AG10803 (cell line): ENCODE measurements at places on chromosomes 4 and X.
A peak's percentile ranks its signal among the peaks of the same experiment; 100 is the strongest.

GRCh38 chr4:114136069-114136468, 156.6 kb upstream of the ARSJ start:
- peak; percentile 24 for DNase-seq

DNA sequence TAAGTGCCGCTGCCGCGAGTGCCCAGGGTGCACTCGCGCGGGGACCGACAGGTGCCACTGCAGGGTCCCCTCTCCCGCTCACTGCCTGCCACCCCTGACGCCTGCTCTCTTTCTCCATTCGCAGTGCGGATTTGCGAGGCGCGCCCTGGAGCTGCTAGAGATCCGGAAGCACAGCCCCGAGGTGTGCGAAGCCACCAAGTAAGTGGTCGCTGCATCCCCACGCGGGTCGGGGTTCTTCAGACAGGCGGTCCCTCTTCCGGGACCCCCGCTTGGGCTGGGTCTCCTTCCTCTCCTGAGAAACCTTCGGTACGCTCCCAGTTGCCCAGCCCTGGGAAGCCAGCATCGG, 547 bp downstream of the GUCY1A1 start:
- DNase-seq = peak; percentile 1

GRCh38 chr4:84673475-84674240, 90.7 kb downstream of the CDS1 start:
- peak; percentile 82 for DNase-seq

GRCh38 chrX:13476384-13476783, 93.0 kb upstream of the EGFL6 start:
- DNase-seq = no peak

DNA sequence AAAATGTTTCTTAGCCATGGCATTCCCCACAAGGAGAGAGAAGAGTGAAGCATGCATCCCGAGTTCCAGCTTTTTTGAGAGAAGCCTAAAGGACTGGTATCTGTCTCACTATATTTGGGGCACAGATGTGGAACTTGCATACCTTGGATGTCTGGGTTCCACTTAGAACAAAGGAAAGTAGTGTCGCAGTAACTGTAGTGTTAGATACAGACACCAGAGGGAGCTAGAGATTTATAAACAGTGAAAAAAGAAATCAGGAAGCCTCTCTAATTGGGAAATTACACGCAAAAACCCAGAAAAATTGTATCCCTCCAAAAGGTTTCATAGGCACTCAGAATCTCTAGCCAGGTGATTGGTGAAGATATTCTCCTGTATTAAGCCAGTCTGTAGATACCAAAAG, 34.4 kb downstream of the AGTR2 start:
- DNase-seq = peak; percentile 5

GRCh38 chr4:124143632-124144031, 568.9 kb downstream of the ANKRD50 start:
- no peak for DNase-seq

- DNase-seq = no peak
These were observed 313.4 kb upstream of the SLC7A11 start for GRCh38 chr4:138555584-138555983.

GRCh38 chrX:32839781-32840180, 371.6 kb downstream of the DMD start:
- DNase-seq = no peak

- peak; percentile 86 for DNase-seq
These were observed 399.9 kb downstream of the GPM6A start for GRCh38 chr4:175412161-175412560.

DNA sequence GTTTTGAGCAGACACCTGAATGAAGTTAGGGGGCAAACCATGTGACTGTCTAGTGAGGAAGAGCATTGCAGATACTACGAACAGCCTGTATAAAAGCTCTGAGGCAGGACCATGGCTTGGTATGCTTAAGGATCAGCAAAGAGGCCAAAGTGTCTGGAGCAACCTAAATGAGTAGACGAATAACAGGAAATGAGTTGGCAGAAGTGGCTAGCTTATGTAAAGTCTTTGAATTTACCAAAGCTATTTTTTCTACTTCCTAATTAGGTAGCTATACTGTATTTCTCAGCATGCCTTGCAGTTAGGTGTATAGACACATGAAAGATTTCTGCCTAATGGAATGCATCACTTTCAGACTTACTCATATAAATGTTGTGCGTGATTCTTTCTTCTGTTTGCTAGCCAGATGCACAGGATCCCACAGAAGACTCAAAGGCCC, 9.3 kb upstream of the GPRIN3 start:
- DNase-seq = peak; percentile 60

GRCh38 chrX:113470166-113470565, 629.5 kb upstream of the AMOT start:
- no peak for DNase-seq

- no peak for DNase-seq
These were observed 735.4 kb downstream of the FSTL5 start for GRCh38 chr4:161428180-161428965.

- no peak for DNase-seq
These were observed 223.3 kb downstream of the COL25A1 start for GRCh38 chr4:109079201-109079600.

DNA sequence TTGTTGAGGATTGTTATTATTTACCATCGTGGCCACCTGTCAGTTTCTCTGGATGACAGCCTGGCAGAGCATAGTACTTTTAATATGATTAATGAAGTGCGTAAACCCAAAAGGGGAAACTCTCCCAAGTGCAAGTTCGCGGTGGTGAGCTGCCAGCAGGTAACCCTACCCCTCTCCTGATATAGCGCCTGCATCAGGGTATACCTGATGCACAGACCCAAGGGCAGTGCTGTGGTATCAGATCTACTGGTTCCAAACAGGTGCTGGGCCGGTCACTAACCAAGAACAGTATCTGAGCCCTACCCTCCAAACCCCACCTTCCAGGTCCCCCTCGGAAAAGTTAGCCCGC, 1.6 kb downstream of the RNF150 start:
- DNase-seq = no peak

GRCh38 chr4:94944726-94945125, 187.0 kb downstream of the BMPR1B start:
- no peak for DNase-seq

- DNase-seq = peak; percentile 37
These were observed 5.1 kb downstream of the AFF1 start for GRCh38 chr4:86939729-86940575.

DNA sequence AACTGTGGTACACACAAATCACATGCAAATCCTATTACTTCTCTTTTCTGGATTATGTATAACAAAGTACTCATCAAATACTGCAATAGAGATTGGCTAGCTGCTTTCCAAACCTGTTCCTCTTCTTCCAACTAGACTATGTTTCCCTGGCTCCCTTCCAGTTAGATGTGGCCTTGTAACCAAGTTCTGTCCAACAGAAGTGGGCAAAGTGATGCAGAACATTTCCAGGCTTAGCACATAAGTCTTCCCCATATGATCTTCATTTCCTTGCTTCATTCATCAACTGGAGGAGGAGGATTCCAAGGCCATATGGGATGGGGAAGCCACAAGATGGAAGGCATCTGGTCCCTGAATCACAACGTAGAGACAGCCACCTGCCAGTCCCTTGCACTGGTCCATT, 8.0 kb downstream of the SLC9A7 start:
- peak; percentile 71 for DNase-seq

DNA sequence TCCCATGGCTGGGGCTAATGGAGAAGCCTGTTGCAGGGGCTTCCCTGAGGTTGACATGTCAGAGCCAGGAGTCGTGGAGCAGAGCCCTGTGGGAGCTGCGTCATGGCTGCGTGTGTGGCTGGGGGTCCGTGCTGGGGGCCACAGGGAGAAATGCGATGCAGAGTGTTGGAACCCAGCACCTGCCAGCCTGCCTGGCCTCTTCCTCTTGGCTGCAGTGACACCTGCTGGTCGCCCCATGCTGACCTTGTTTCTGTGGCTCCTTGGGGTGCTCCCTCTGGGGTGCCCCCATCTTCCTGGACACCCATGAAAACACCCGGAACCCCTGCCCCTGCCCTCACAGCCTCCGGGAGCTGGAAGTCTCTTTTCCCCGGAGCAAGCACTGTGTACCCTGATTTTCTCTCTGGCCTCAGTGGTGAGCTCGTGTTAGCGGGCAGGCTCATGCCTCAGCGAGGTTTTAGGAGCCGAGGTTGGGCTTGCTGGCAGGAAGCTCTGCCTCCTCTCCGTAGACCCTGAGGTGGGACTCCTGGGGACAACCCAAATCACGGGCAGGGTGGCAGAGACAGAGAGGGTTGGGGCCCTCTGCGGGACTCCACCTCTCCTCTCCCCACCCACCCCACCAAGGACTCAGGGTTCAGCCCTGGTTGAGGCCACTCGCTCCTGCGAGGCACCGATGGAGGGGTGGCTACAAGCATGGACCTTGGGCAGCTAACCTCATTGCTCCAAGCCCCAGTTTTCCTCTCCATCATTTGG, 103.7 kb downstream of the SORCS2 start:
- DNase-seq = peak; percentile 36

DNA sequence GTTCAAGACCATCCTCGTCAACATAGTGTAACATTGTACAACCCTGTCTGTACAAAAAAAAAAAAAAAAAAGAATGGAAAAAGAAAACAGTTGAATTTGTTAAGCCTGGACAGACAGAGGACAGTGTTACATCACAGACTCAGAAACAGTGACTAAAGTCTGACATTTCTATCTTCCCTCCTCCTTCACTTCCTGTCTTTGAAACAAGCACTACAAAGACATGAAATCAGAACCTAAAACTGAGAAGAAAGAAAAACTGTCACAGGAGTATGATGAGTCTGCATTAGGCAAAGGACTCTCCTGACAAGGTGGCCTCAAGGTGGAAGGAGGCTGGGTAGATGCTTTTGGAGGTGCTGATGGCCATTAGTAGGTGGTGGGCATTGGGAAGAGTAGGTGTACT, 126.7 kb downstream of the RBM47 start:
- peak; percentile 14 for DNase-seq

- DNase-seq = peak; percentile 46
These were observed 54.7 kb downstream of the FAM193A start for GRCh38 chr4:2591189-2591588.

GRCh38 chr4:76515975-76516843, 81.2 kb downstream of the SHROOM3 start:
- peak; percentile 13 for DNase-seq

DNA sequence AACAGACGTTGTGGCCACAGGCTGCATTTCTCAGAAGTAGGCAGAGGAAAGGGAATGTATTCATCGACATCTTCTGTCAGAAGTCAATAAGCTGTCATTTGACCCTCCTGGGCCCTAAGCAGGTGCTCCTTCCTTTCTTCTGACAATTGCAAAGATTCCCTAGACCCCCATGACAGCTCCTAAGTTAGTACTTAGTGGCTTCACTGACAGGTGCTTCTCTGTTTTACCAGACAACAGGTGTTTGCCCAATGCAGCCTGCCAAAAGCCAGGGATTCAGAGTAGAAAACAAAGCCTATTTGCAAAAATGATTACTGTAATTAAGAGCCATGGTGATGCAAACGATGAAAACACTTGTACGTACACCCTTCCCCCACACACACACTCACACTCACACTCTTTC, 7.5 kb upstream of the FGF5 start:
- DNase-seq = no peak

GRCh38 chr4:105923497-105924238, 28.4 kb downstream of the NPNT start:
- no peak for DNase-seq

- DNase-seq = peak; percentile 92
These were observed 777 bp upstream of the EOLA2 start for GRCh38 chrX:149938881-149939654.

DNA sequence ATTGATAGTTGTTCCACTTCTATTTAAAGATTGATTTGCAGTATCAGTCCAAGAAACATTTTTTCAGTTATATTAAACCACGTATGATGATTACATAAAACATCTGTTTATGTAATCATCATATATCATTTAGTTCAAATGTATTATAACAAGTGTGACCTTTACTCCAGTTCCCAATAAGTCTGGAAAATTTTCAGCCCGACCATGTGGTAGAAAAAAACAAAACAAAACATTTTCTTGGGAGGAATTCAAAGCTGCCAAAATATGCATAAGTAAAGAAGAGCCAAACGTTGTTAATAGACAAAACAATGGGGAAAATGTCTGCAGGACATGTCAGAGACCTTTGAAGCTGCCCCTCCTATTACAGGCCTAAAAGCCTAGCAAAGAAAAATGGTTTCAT, 709.1 kb downstream of the FAT4 start:
- DNase-seq = peak; percentile 79

- DNase-seq = no peak
These were observed 155.9 kb downstream of the ARHGAP6 start for GRCh38 chrX:11509786-11510185.

- no peak for DNase-seq
These were observed 2.7 kb downstream of the GJB1 start for GRCh38 chrX:71225676-71226075.

- no peak for DNase-seq
These were observed 98.7 kb upstream of the CBLL2 start for GRCh38 chrX:22173966-22174365.

DNA sequence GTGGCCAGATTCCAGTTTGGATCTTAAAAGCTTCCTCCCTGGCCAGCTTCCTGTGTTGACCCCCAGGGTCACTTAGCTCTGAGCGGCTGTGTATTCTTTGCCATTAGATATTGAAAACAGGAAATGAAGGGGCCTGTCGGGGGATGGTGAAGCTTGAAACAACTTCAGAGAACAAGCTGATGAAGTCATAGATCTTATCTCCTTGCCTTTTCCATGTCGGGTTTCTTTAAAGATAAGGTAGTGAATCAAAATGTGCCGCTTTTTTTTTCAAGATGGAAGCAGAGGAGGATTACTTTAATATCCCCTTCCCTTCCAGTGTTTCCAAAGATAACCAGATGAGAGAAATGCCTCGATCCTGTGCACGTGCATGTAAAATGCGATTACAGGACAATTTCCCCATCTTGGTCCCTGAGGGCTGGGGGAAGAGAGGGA, 508.5 kb downstream of the MID1IP1 start:
- no peak for DNase-seq

- peak; percentile 3 for DNase-seq
These were observed 34.1 kb upstream of the HHIP start for GRCh38 chr4:144611850-144612249.
